ENCODE measurements at places on chromosomes 6 and 20.

GRCh38 chr6:96604420-96604819, 41.5 kb downstream of the FHL5 start:
- no peak for DNase-seq

DNA sequence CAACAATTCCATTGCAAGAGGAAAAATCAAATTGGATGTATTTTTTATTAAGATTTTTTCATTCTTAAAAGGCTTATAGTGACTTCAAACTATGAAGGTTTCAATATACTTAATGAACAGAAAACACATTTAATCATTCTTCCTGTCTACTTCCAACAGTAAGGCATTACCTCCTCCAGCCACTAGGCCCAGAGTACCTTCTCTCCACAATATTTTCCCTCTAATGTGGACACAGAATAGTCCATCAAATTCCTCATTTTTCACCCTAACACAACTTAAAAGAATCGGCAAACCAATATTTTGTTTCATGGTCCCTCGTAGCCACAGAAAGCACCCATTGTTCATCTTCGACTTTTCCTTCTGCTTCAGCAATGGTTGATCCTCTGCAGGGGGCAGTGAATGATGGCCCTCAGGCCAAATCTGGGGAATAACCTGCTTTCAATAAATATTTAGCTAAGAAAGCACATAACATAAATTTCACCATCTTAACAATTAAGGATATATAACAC, 335.4 kb upstream of the ID4 start:
- no peak for DNase-seq

- DNase-seq, result no peak
Observed at GRCh38 chr20:31857861-31858759, 12.2 kb downstream of the DUSP15 start.

DNA sequence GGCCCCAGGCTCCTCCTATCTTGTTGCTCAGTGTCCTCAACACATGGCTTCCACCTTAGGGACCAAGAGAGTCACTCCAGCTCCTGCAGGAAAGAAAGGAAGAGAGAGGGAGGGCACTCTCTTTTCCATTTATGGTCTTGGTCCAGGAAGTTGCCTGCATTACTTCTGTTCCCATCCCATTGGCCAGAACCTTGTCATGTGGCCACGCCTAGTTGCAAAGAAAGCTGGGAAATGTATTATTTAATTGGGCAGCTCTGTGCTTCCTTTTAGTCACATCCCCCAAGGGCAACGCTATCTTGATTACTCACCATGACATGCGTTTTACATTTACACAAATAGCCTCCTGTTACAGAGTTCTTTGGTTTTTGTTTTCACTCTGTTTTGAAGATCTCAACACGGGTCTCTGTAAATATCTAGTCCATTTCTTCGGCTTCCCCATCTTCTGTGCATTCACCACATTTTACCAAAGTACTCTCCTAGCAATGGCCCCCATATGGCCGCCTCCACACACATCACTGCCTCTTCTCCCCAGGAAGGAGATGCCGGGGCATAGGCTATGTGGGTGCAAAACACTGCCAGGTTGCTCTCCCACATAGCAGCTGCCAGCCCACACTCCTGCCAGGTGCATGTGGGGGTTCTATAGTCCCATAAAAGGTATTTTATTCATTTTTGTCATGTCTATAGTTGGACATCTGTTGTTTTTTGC, 35.7 kb upstream of the ZMYND8 start:
- peak; percentile 97 for DNase-seq

- no peak for DNase-seq
Observed at GRCh38 chr6:11380969-11381744, 148.7 kb upstream of the NEDD9 start.

DNA sequence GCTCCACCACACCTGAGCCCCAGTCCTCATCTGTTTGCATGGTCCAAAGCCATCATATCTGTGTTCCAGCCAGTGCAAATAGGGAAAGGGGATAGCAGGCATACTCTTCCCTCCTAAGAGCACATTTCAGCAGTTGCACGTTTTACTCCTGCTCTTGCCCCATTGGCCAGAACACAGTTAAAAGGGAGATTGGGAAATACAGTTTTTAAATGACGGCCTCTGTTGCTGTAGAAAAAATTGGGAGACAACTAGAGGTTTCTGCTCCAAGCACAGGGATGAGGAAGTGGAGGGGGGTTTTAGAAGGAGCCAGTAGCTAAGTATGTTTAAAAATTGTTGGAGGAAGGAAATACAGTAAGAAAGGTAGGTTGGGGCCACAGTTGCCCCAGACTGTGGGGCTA, 14.6 kb upstream of the STK35 start:
- no peak for DNase-seq

DNA sequence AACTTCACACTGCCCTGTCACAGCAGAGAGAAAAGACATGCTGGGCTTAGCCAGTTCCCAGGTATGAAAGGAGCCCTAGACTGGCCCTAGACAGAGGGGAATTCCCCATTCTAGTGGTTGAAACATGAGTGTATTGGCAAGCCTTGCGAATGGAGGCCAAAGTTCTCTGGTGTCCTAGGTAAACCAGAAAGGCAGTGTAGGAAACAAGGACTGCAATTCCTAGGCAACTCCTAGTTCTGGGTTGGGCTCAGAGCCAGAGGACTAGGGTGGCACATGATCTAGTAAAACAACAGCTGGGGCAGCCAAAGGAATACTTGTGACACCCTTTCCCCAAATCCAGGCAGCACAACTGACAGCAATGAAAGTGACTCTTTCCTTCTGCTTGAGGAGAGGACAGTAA, 265.0 kb upstream of the EPHA7 start:
- no peak for DNase-seq

DNA sequence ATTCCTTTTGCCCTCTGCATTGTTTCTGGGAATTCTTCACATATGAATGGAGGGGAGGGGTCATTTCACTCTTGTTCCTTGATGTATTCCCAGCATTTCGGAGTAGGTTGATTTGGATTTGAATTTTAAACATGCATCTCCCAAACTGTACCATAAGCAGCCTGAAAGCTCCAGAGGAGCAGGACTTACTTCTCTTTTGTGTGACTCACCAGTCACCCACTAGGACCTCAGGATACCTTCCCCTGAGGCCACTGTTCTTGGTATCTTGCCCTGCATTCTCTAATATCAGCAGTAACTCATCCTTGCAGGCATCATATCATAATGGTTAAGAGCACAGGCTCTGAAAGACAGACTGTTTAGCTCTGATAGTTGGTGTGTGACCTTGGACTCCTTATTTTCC, 703 bp downstream of the MRPL2 start:
- no peak for DNase-seq

DNA sequence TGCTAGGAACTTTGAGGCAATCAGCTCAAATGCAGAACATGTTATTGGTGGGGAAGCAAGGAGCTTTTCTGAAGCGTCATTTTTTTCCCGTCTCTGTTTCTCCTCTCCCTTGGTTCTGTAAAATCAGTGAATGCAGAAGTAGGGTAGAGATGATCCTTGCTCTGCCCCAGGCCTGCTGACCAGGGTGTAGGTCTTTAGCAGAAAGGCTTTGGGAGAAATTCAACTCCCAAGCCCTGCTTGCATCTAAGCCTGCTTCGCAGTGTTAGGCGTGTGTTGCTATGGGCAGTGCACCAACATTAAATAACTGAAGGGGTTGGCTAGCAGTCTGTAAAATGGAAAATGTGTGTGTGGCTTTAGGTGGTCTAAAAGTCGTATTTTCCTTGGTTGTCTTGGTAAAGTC, 45.9 kb downstream of the SASH1 start:
- DNase-seq, result no peak

DNA sequence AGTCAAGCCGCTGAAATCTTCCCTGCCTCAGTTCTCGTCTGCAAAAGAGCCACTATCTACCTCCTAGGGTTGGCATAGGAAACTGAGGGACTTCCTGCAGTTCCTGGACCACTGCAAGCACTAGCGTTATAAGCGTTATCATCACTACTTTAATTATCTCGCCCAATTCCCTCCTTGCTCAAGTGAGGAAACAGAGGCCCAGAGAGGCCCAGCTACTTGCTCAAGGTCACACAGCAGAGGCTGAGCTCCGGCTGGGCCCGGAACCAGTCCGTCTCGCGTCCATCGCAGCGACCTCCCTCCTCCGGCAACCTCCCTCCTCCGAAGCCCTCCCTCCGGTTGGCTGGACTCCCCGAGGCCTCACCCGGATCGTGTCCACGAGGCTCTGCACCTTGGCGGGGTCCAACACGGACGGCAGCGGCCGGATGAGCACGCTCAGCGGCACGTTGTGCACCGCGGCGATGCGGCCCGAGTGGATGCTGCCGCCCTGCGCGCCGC, 338 bp downstream of the SRXN1 start:
- peak; percentile 25 for DNase-seq

GRCh38 chr20:63232235-63233060, 3.3 kb upstream of the BIRC7 start:
- peak; percentile 90 for DNase-seq

DNA sequence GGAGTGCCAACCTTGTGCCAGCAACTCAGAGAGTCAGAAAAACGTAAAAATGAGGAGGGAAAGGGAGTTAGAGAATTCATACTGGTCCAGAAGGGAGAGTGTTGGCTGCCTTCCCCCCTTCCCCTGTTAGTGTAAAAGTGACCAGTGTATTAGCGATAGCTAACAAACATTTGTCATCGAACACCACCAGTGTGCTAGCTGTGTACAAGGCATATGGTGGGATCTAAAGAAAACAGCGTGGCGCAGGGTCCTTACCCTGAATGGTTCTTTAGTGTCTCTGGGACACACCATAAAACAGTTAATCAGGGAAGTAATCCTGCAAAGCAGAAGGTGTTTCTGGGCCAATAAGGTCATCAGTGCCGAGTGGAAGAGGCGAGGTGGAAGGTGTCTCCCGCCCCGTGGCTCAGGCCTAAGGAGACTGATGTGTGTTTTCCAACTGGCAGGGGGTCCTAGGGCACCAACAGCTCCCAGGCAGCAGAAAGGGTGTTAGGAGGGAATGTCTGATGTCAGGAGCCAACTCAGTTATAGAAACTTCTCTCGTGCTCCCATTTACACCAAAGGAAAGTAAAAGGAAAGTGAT, 91.9 kb downstream of the TCP11 start:
- no peak for DNase-seq

DNA sequence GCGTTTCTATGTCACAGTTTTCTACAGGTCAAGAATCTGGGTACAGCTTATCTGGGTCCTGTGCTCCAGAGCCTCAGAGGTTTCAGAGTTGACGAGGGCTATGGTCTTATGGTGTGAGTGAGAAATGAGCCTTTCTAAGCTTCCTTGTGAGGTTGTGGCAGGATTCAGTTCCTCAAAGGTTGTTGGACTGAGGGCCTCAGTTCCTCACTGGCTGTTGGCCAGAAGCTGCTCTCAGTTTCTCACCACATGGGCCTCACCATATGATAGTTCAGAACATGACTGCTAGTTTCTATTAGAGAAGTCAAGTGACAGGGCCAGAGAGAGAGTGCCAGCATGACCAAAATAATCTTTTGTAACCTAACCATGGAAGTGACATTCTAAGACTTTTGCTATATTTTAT, 96.1 kb downstream of the NUS1 start:
- no peak for DNase-seq

GRCh38 chr6:153840039-153840850, 198.8 kb upstream of the OPRM1 start:
- DNase-seq, result no peak

- DNase-seq, result no peak
Observed at GRCh38 chr6:127566651-127567050, 10.3 kb upstream of the C6orf58 start.

DNA sequence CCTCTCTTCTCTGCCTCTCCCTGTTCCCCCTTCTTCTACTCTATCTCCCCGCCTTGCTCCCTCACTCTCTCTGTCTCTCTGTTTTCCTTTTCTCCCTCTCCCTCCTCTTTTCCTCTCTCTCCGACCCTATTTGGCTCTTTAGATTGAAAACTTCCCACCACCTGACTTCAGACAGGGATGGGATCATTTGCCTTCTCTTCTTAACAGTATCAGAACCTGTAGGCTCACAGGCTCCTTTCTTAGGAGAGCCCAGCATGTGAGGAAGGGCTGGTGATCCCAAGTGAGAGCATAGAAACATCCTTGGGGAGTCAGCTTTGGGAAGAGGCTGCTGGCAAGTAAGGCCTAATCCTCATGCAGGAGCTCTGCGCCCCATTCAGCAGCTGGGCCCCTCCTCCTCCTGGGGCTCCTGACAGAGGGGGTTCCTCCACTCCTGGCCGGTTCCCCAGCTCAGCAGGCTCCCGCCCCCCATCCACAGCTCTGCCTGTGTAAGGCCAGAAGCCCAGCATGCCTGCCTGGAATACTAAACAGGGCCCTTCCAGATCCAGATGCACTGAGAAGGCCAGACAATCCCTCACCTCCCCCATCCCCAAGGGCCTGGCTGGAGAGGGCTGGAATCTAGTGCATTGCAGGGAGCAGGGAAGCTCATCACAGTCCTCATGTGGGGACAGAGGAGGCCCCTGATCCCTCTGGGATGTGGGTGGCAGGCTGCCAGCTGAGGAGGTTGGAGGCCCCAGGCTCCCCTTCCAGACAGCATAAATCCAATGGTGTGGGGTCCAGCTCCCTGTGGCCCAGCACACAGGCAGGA, 93.4 kb downstream of the PTPRT start:
- DNase-seq, result no peak

DNA sequence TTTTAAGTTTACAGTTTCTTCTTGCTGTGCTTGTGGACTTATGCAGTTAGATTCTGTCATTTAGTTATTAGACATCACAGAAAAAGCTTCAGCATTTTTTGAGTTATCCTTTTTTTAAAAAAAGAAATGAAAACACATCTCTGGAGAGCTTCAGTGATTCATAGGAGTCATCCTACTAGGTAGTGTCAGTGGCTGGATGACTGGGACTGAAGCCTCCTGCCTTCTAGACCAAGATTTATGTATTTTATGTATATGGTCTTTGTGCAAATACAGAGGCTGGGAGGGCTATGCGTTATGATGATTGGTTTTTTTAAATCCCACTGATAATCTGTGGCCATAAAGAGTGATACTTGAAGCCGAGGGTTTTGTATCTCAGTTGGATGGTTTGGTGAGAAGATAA, 125.9 kb upstream of the JAG1 start:
- DNase-seq, result no peak

DNA sequence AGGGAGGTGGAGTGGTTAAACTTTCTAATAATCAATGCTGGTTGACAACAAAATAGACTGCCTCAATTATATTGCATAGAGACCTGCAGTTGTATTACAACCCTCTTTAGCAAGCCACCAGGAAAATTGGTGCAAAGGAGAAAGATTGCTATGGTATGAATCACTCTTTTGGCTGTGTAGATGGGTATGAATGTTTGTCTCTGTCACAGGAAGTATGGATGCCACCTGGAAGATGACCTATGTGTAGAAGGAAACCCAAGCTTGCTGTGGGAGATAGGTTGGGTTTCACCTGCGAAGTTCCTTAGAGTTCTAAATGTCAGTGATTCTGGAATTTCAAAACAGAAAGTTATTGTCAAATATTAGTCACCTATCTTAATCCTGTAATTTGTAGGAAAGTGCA, 134.6 kb downstream of the SOBP start:
- peak; percentile 16 for DNase-seq
